ENCODE measurements at places on chromosomes 4 and X. TPM values are rescaled to one million over a fixed set of nuclear protein-coding genes. Genes with fewer than 3 reads are reported as not detected.

DNA sequence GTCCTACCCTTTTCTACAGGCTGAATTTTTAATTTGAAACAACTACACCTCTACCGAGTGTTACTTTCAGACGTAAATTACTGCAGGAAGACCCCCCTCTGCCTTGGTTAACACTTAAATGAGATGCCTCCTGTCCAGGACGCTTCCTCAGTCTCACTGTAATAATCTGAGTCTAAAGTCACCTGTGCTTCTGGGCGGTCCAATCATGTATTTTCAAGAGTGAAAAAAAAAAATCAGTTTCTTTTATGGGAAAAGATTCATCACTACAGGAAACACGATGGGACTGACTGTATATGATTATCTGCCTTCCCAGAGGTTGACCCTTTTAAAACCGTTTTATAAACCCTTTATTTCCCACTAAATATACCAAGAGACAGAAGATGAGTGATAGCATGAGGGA, 776 bp downstream of the RBM47 start:
- no peak for DNase-seq

DNA sequence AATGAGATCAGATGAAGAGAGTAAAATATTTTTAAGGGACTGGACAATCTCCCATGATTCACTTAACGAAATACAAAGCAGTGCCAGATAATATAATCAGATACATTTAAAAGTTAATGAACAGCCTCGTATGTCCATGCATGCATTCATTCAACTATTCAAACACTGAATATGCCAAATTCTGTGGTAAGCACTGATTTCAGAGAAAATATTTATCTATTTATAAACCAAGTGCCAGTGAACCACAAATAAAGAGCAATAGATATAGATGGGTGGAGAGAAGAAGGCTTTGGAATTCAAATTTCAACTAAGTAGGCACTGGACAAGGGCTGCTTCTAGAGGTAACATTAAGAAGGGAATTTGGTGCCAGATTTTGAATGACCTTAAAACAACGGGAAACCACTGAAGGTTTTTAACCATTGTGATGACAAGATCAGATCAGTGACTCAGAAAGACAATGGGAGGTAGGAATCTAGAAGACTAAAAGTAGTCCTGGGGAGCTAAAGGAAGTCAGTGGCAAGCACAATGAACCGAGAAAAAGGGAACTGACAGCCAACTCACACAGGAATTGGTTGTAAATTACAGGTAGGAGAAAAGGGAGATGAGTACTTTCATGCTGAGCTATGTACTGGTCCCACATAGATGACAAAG, 14.2 kb downstream of the ELOVL6 start:
- DNase-seq, result no peak

- DNase-seq, result peak; percentile 19
These were observed 28.4 kb upstream of the SLITRK4 start for GRCh38 chrX:143664302-143664701.

DNA sequence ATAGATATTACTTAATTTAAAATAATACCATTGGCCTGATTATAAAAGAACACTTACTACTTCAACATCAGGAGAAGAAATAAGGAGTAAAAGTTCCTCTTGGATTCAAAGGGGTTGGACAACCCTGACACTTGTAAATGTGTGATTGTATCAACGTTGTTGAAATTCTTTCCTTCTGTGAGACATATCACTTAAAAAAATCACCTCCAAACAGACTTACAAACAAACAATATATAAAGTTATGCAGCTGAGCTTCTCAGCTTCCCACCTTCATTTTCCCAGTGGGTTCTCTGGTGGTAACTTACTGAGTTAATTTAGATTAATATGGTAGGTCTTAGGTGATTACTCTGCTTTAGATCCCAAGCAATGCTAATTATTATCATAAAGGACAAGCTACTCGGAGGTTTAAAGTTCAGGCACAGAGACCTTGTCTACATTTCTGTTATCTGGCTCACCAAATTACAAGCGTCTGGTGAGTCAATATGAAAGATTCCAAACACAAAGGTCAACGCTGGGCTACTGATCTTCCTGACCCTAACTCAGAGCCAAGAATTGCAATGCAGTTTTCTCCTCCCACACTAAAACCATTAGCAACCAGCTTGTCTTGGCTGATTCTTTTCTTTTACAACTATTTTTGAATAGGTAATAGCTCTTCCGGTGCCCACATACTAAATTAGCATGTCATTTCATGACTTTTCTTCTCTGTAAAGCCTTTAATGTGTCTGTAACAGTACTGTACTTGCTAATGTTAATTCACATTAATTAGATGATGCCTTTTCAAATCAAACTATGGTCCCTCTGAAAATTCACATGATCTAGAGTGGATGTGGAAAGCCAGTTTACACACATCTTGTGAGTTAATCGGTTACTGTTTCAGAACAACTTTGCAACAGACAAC, 157.6 kb downstream of the RASL11B start:
- no peak for DNase-seq

EFNB1 gene
- polyA plus RNA-seq, result 45.2 TPM

RHOXF2B gene
- not detected for polyA plus RNA-seq

Data from muscle of leg (tissue), 16 donors.